ENCODE measurements at places on chromosomes 6 and 20.

- DNase-seq: no peak
Measured at GRCh38 chr20:25000268-25000801, 7.8 kb upstream of the APMAP start.

DNA sequence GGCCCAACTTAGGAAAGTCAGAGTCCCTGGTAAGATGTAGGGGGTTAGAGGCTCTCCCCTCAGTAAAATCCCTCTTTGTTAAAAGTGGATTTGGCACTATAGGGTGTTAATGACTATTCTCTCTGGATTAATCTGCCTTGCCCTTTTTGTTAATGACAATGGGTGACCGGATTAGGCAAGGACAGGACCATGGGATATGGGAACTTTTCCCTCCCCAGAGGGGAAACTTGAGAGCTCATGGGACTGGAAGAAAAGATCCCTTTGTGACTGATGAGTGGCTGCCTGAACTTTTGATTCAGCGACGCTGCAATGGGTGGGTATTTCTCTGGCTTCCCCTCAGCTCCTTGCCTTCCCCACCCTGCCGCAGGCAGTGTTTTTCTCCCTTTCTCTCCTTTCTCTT lies 12.2 kb upstream of the TAAR9 start:
- DNase-seq: no peak

DNA sequence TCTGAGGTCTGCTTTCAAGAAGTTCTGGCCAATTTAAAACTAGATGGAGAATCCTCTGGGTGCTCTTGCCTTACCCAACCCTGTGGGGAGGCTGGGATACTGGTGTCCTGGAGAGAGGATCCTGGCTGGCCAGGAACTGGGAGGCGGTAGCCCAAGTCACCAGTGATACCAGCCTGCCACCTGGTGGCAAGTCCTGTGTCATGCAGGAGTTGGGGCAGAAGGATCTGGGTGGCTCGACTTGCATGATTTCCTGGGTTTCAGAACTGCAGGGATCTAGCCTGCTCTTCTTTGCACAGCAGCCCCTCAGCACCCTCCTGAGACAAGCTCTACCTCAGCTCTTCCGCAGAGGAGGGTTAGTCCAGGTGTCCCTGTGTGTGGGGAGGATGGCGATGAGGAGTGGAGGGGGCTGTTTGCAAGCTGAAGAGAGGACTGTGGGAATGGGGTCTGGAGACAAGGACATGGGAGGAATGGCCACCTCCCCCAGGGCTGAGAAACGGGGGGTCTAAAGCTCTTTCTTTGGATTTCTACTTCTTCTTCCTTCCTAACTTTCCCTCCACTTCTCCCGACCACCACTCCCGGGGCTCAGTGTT lies 4.2 kb downstream of the KCNK17 start:
- DNase-seq: no peak

GRCh38 chr6:125157725-125158124 lies 4.2 kb downstream of the TPD52L1 start:
- no peak for DNase-seq

Measured in SIG-M5 (cell line).